ENCODE measurements at places on chromosomes 2 and 18.

- no peak for DNase-seq
These were observed 11.0 kb upstream of the GAREM2 start for GRCh38 chr2:26161926-26162325.

- no peak for DNase-seq
These were observed 28.5 kb upstream of the PGAP1 start for GRCh38 chr2:196955036-196955435.

DNA sequence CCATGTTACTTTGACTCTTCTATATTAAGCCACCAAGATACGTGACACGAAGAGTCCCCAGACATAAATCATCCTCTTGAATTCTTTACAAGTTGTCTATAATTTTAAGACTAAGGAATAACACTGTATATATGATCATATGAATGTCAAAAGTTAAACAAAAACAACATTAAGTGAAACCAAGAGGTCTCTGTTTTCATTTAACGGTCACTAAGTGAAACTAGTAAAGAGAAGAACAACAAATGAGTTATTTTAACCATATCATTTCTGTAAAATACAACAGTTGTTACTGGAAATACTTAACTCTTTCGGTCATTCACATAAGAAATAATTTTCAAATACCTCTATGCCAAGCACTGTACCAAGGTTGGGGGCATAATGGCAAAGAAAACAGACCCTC is 45.7 kb upstream of the STK17B start:
- DNase-seq, result no peak

- DNase-seq, result peak; percentile 35
These were observed 65.7 kb upstream of the DAPL1 start for GRCh38 chr2:158729451-158729850.

DNA sequence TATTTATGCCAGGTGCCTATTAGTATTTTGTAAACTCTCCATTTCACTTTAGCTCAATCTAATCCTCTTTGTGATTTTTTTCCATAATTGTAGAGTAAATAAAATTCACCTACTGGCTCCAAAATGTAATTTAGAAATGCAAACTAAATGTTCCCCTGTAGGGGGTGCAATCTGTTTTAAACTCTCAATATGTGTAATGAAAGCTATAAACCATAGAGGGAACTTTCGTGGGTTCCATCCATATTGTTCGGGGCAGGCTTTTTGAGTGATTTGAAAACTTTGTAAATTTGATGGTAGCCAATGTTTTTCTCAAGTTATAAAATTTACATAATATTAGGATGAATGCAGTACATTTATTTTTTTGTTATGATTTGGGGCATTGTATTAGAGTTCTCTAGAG is 49.4 kb downstream of the TSPYL6 start:
- DNase-seq, result peak; percentile 64

- DNase-seq, result peak; percentile 82
These were observed 142.4 kb downstream of the NEDD4L start for GRCh38 chr18:58186258-58186948.

DNA sequence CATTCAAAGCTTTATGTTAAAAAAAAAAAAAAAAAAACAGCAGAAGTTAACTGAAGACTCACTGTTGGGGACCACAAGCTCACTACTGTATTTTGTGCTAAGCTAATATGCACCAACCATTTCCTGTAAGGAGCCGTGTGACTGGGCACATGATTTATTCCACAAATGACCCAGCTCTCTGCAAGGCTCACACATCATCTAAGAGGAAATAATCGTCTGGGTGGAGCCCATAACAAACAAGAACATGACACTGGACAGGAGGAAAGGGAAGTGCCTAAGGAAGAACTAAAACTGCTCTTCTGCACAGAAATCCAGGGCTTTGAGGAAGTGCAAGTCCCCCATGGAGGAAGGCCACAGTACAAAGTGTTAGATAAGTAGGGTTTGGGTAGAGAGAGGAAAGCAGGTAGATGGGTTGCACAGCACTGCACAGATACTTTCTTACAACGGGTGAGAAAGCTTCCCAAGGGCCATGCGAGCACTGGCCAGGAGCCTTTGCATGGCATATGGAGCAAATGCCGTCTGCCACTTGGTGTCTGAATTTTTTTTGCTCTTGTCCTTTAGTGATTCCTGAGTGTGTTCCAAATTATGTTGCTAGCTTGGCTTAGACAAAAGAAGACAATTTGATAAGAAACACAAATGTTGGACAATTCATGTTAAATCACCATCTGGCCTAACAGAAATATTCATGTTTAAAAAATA is 24.4 kb downstream of the NFE2L2 start:
- DNase-seq, result peak; percentile 58

GRCh38 chr2:219174146-219174545 is 2.6 kb downstream of the CNPPD1 start:
- no peak for DNase-seq

DNA sequence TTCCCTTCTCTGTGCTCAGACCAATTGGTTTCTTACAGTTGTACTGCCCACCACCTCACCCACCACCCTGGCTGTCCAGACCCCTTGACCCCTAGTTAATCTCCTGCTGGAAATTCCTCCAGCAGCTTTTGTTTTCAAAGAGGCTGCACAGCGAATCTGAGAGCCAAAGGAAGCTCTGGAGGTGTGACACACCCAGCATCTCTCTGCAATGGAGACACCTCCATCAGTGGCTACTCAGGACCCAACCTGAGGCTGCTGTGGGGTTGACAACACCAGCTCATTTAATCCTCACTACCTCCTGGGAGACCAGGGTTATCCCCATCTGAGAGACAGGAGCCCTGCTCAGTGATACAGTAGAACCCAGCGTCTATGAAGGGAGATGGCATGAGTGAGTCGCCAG is 86.4 kb downstream of the BIN1 start:
- no peak for DNase-seq

- DNase-seq, result no peak
These were observed 148.9 kb downstream of the SMAD2 start for GRCh38 chr18:47781561-47781960.

DNA sequence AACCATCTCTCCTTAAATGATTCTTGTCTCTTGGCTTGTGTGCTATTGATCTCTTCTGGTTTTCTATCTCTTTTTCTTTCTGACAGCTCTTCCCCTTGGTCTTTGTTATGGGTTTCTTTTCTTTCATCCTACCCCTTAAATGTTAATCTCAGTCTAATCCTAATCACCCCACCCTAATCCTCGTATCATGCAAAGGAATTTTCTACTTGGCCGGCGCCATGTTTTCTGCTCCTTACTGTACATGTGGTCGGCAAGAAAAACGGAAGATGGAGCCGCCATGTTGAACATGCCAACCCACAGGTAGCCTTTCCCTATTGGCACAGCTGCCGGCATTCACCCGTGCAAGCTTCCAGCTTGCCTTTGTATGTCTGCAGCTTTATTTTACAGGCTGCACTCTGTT is 61.8 kb upstream of the VPS54 start:
- no peak for DNase-seq

GRCh38 chr18:78659748-78660147 is 319.9 kb upstream of the SALL3 start:
- DNase-seq, result no peak
